Hypothalamus (tissue), 51 donors: ENCODE measurements at places on chromosomes 7 and 10.

DNA sequence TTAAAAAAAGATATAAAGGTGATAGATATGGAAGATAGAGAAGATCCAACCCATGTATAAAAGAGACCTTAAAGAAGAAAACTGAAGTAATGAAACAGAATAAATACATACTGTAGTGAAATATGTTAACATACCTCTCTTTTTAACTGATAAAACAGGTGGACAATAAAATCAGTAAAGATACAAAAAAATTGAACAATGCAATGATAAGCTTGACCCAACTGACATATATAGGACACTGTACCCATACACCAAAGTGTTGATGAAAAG lies 17.4 kb upstream of the PRF1 start:
- no peak for DNase-seq

GRCh38 chr10:49349390-49349789 lies 46.5 kb downstream of the DRGX start:
- DNase-seq = no peak

DNA sequence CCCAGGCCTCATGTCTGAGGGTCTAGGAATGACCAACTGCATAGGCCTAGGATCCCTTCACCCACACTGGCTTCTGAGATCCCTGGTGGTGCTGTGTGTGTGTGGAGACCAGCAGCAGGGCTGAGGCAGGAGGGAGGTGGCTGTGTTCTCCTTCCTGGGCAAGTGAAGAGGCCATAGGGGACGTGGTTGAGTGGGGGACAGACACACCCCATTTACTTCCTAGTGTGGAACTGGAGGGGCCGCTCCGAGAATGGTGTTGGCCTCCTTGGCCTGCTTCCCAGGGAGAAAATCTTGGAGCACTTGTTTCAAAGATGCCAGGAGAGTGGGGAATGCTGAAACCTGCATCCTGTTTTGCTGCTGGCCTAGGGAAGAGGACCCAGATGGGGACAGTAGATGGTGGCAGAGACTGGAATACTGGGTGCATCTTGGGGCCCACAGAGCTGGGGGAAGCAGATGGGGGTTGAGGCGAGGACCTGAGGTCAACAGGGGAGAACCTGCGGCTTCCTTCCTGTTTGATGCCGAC lies 19.1 kb downstream of the UBTD1 start:
- DNase-seq = no peak

- DNase-seq = no peak
These were observed 289.7 kb downstream of the KLF6 start for GRCh38 chr10:3495281-3495680.

- peak; percentile 42 for DNase-seq
These were observed 65.9 kb downstream of the FGFR2 start for GRCh38 chr10:121532292-121532864.

DNA sequence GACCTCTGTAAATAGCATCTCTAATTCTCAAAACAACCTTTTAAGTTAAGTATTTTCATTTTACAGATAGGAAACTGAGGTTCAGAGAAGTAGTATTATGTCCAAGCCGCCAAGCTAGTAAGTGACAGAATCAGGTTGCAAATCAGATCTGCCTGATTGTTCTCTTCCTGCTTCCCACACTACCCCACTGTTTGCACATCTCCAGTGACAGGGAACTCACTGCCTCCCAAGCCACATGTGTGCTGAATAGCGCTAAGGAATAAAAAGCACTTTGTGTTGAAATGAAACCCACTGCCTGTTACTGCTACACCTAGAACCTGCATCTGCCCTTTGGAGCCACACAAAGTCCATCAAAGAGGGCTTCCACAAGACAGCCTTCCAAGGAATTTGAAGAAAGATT lies 45.1 kb upstream of the WDR11 start:
- no peak for DNase-seq

DNA sequence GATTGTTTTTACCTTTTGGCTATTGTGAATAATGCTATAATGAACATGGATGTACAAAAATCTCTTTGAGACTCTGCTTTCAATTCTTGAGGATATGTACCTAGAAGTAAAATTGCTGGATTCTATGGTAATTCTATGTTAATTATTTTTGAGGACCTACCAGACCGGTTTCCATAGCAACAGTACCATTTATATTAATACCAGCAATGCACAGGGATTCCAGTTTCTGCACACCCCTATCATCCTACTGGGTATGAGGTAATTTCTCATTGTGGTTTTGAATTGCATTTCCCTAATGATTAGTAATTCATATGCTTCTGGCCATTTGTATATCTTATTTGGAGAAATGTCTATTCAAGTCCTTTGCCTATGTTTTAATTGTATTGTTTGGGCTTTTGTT lies 9.9 kb upstream of the PPP1R9A start:
- no peak for DNase-seq

GRCh38 chr7:146116521-146117222 lies at the start of gene CNTNAP2:
TSS of gene CNTNAP2 (plus strand) at chr7:146116801. CDS start at chr7:146116877, 76 bp downstream.
- DNase-seq = no peak

GRCh38 chr7:29170781-29171180 lies 23.8 kb upstream of the CHN2 start:
- no peak for DNase-seq

DNA sequence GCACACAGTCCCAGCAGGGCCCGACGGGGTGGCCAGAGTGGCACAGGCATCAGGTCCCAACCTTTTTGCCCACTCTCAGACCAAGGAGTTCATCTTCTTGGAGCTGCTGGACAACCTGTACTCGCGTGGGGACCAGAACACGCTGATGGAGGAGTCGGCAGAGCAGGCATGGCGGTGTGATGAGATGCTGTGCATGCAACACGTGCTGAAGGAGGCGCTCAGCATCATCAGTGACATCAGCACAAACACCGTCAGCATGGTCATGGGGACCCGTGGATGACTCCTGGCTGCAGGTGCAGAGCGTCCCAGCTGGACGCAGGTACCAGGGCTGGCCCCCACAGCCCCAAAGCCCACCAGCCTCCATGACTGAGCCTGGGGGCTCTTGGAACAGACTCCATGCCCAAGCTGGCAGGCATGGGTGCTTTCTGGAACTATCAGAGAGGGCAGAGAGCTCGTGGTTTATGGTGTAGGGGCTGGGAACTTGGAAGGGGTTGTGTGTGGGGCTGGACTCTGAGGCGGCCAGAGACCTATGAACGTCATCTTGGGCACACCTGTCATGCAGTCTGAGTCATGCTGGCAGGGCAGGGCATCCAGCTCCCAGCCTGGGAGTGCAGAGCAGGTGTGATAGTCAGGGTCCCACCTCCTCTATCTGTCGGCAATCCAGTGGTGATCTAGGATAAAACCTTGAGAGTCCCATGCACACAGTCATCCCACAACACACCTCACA lies 8.2 kb upstream of the MTPAP start:
- no peak for DNase-seq

- DNase-seq = no peak
These were observed 235.1 kb downstream of the SEMA3E start for GRCh38 chr7:83413831-83414230.
